ENCODE measurements at places on chromosomes 11 and 22.

- DNase-seq: no peak
These were observed 134.7 kb downstream of the HIPK3 start for GRCh38 chr11:33391893-33392251.

- DNase-seq: no peak
These were observed 24.1 kb downstream of the FDX1 start for GRCh38 chr11:110453684-110454354.

DNA sequence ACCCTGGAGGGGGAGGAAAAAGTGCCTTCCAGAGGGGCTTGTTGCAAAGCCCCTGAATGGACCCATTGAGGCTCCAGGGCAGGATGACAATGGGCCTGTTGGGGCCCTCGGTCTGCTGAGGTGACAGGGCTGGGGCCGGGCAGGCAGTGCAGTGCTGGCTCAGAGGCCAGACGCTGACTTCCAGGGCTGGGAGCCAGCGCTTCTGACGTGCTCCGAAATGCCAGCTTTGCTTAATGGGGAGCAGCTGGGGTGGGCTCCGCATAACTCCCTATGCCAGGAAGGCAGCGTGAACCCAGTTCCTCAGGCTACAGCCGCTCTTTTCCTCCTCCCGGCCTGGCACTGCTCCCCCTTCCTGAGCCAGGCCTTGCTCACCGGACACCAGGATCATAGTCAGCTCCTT lies 17.7 kb downstream of the NAV2 start:
- no peak for DNase-seq

GRCh38 chr11:75214411-75214821 lies 26.2 kb upstream of the TPBGL start:
- peak; percentile 68 for DNase-seq

DNA sequence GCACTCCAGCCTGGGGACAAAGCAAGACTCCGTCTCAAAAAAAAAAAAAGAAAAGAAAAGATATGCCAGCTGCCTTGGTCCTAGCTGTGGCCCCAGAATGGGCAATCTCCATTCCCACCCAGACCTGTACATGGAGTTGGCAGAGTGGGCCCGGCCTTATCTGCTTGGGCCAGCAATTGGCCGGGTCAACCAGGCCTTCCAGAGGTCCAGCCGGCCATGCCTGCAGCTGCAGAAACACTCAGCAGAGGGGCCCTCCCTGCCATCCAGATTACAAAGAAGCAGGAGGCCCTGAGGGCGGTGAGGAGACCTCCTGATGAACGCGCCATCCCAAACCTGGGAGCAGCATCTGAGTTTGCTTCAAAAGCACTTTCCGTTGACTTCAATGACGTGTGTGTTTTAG lies 26.9 kb upstream of the ARFGAP3 start:
- no peak for DNase-seq
